NCI-H526 treated with DMSO at 0.1 percent for 48 hours (cell line): ENCODE measurements at places on chromosomes 13 and 19.

DNA sequence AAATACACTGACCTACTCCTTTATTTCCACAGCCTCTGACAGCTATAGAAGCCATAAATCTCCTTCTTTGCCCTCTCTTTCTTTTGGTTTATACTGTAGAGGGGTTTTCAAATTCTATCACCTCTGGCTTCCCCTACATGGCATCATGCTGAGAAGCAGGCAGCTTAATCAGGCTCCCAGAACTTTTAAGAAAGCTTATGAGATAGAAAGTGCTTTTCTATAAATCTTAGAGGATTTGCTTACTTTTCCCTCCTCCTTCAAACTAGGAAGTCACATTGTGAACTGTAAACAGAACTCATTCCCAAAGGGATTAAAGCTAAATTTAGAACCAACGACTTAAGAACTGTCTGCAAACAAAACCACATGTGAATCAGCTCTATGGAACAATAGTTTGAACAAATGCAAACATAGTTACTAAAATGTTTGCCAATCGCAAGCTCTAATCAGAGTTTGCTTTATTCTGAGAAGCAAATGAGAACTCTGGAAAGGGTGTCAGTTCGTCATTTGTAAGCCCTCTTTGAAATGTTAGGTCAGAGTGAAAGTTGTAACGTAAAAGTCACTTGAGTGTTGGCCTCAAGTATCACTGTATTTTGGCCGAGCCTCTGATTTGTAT, 344.1 kb downstream of the RFC3 start:
- DNase-seq, result no peak

DNA sequence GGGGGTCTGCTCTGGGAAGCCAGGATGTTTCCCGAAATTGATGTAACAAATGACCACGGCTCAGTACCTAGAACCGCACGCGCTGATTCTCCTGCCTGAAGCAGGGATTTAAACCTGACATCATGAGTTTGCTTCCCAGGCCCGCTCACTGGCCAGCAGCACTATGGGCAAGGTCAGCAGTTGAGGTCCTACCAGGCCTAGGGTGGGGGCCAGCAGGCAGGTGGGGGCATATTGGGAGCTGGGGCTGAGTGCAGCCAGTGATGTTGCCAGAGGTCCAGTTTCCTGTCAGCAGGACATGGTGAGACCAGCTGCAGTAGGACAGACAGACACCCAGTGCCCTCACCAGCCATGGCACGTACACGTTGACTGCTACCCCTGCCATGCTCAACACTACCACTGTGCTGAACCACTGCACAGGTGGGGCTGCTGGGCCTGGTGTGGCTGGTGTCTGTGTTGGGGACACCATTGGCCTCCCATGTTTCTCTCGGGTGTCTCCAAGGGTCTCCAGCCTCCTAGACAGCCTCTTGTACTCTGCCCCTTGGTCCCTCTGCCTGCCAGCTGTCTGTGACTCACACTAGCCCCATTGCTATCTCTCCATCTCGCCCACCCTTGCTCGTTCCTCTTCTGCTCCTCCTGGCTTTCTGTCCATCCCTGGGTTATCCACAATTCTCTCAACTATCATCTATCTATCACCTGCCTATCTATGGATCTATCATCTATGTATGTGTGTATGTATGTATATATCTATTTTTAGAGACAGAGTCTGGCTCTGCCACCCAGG, 1.1 kb upstream of the C19orf85 start:
- no peak for DNase-seq

DNA sequence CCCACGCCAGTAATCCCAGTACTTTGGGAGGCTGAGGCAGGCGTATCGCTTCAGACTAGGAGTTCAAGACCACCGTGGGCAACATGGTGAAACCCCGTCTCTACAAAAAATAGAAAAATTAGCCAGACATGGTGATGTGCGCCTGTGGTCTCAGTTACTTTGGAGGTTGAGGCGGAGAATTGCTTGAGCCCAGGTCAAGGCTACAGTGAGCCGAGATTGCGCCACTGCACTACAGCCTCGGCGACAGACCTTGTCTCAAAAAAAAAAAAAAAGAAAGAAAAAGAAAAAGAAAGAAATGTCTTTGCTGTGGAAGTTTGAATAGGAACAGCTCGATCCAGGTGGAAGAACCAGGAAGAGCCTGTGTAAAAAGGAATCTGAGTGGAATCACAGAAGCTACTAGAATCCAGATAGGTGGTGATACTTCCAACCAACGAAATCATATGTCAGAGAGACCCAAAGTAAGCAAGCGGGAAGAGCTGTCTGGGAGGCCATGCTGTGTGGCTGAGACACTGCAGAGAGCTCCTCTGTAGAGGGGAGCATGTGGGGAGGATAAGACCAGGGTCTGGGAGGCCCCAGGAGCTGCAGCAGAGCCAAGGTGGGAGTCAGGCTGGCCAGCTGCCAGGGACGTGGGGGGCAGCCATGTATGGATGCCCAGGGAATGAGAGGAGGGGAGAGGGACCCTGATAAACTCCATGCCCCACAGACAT, 21.1 kb downstream of the LATS2 start:
- no peak for DNase-seq

- DNase-seq, result no peak
These were observed 10.3 kb downstream of the PTPRS start for GRCh38 chr19:5330307-5330720.

- DNase-seq, result no peak
These were observed 42.0 kb upstream of the SLC15A1 start for GRCh38 chr13:98794498-98794897.

- no peak for DNase-seq
These were observed 1626.2 kb upstream of the PCDH20 start for GRCh38 chr13:63041640-63042414.

GRCh38 chr13:51587372-51587771, 3.1 kb downstream of the WDFY2 start:
- DNase-seq, result no peak

GRCh38 chr13:50957620-50958019, 48.0 kb downstream of the RNASEH2B start:
- no peak for DNase-seq

DNA sequence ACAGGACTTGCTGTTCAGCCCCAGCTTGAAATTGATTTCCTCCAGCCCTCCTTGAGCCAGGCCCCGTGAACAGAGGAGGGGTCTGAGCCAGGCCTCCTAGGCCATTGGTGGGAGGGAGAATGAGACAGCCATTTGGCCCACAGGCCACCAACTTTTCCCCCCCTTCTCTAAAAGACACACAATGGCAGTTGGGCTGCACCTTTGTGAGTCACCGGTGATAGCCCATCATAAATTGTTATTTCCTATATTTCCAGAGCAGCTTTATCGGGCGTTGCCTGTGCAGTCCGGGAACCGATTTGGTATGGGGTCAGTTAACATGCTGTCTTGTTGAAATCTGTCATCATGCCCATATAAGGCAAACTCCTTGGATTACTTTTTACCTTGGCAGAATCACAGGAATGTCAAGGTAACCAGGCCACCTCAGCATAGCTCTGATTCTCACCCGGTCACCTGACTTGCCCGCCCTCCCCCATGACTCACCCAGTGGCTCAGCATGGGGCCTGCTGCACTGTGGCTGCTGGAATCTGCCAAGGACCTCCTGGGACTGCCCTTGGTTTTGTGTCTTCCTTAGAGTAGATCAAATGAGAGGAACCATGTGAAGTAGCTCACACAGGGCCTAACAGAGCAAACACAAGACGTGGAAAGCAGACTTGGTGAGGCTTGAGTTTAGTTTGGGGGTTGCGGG, 36.1 kb downstream of the ACTN4 start:
- DNase-seq, result no peak
